HFFc6 (cell line): ENCODE measurements at places on chromosomes 12 and 14.

DNA sequence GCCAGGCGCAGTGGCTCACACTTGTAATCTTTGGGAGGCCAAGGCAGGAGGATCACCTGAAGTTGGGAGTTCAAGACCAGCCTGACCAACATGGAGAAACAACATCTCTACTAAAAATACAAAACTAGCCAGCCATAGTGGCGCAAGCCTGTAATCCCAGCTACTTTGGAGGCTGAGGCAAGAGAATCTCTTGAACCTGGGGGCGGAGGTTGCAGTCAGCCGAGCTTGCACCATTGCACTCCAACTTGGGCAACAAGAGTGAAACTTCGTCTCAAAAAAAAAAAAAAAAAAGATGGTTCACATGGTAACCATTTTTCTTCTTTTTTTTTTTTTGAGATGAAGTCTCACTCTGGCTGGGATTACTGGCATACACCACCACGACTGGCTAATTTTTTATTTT is 35.3 kb downstream of the SLC2A14 start:
- no peak overlapping the region for H3K27ac ChIP-seq
- H3K36me3 ChIP-seq = no peaks in the 10 kb centered on the region
- H3K4me3 ChIP-seq = no peak overlapping the region
- peaks cover 5% of the 10 kb centered on the region for H3K27me3 ChIP-seq
- peaks cover 8% of the 10 kb centered on the region for H3K4me1 ChIP-seq
- no peak for DNase-seq

DNA sequence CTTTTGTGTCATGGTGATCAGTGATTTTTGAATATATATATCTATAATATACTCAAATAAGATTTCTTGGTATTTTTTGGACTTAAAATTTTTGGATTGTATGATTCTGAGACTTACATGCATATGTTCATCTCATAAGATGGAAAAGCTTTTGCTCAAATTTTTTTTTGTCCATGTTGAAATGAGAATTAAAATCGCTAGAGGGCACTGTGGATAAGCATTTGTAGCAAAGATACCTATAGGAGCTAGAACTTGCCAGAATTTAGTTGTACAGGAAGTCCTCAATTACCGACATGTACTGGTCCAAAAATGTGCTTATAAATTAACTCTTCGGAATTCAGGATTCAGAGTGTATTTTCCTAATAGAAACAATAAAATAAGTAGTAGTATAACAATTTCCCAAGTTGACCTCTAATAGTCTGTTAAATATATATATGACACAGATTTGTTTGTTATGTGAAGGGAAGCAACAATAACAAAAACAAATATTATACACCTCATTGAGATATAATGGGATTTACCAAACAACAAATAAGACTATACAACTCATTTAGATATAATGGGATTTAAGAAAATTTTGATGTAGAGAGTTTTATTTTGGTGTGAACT is 179.6 kb downstream of the TMEM117 start:
- peak; percentile 42 for DNase-seq
- H3K27ac ChIP-seq = no peak overlapping the region
- no peak overlapping the region for H3K4me3 ChIP-seq
- no peaks in the 10 kb centered on the region; the same call in 1 of the 2 replicates for H3K27me3 ChIP-seq
- H3K4me1 ChIP-seq = no peaks in the 10 kb centered on the region
- no peaks in the 10 kb centered on the region for H3K36me3 ChIP-seq

DNA sequence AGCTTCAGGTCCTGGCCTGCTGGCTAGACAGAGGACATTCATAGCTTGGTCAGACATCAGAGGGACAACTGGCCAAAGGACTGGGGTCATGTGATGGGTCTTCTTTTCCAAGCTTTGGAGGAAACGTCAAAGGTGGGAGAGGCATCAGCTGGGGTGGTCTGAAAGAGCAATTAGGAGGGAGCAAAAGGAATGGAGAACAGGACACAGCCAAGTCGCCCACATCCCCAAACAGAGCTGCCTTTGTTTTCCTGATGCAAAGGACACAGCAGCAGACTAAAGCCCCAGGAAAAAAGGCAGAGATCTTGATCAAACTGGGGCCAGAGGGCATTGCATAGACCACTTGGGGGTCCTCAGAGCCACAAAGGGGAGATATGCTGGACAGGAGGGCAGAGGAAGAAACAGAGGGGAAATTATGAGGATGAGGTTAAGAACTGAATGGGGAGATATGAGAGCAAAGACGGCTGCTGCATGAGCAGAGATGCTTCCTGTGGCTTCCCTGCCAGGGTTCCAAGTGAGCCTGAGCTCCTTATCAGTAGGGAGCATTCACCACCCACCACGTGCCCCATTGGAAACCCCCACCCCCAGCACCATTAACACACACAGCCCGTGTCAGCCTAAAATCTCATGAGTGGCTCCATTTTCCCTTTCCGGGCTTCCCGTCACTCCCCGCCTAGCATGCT is 62.4 kb downstream of the ANO2 start:
- DNase-seq = no peak
- no peaks in the 10 kb centered on the region for H3K4me1 ChIP-seq
- no peaks in the 10 kb centered on the region for H3K36me3 ChIP-seq

DNA sequence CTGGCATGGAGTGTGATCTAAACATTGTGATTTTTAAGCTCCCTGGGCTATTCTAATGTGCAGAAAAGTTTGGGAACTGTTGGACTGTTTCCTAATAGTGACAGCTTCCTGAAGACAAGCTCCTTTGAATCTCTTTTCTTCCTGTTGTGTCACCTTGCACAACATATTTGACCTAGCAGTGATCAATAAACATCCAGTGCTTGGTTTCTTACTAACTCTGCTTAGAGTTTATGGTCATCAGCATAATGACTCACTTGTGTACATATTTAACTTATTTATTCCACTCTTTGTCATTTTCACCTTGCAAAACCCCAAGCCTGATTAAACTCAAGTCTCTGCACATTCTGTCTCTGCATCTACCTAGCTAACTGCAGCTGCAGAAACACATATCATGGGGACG is 27.3 kb upstream of the TBC1D30 start:
- H3K27me3 ChIP-seq = peaks cover 33% of the 10 kb centered on the region
- no peak overlapping the region for H3K4me3 ChIP-seq
- DNase-seq = no peak
- no peaks in the 10 kb centered on the region for H3K4me1 ChIP-seq
- H3K36me3 ChIP-seq = no peaks in the 10 kb centered on the region
- no peak overlapping the region for H3K27ac ChIP-seq

GRCh38 chr12:25328072-25328712 is 77.5 kb upstream of the KRAS start:
- no peaks in the 10 kb centered on the region for H3K36me3 ChIP-seq
- H3K27me3 ChIP-seq = peaks cover 13% of the 10 kb centered on the region
- H3K4me3 ChIP-seq = no peak overlapping the region
- DNase-seq = peak; percentile 5

- H3K4me3 ChIP-seq = peak overlapping the region; percentile 38; the same call in 1 of the 2 replicates
- no peaks in the 10 kb centered on the region for H3K27me3 ChIP-seq
- DNase-seq = peak; percentile 79
- H3K36me3 ChIP-seq = no peaks in the 10 kb centered on the region
- H3K27ac ChIP-seq = no peak overlapping the region
These were observed 231.2 kb downstream of the AKAP6 start for GRCh38 chr14:32560209-32560857.

- no peaks in the 10 kb centered on the region; the same call in none of the 2 replicates for H3K27me3 ChIP-seq
- H3K4me1 ChIP-seq = no peaks in the 10 kb centered on the region
- DNase-seq = peak; percentile 47
- no peak overlapping the region for H3K27ac ChIP-seq
- no peak overlapping the region for H3K4me3 ChIP-seq
These were observed 25.9 kb upstream of the GTF2A1 start for GRCh38 chr14:81246461-81247270.

DNA sequence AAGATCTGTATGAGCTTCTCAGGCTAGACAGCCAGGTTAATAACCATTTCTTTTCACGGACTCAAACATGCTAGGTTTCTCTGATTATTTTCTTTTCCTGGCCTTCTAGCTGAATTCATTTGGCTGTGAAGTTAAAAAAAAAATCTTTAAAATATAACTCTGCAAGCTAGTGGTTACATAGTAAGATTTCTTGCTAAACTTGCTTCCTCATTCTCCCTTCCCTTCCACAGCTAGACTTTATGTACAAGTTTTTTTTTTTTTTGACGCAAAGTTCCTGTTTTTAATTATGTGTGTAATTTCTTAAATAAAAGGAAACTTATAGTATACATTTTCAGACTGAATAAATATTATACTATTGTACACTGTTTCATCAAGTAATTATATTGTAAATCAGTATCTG is 145.4 kb downstream of the TMTC2 start:
- DNase-seq = no peak
- no peaks in the 10 kb centered on the region for H3K27me3 ChIP-seq
- no peaks in the 10 kb centered on the region; the same call in 1 of the 2 replicates for H3K4me1 ChIP-seq
- no peaks in the 10 kb centered on the region for H3K36me3 ChIP-seq
- H3K27ac ChIP-seq = no peak overlapping the region
- H3K4me3 ChIP-seq = no peak overlapping the region

DNA sequence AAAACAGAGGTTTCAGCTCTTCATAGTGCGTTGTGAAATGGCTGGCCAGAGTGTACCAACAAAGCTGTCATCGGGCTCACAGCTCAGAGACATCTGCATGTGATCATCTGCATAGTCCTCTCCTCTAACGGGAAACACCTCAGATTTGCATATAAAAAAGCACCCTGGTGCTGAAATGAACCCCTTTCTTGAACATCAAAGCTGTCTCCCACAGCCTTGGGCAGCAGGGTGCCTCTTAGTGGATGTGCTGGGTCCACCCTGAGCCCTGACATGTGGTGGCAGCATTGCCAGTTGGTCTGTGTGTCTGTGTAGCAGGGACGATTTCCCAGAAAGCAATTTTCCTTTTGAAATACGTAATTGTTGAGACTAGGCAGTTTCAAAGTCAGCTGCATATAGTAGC is 14.3 kb upstream of the PAPLN start:
- peaks cover 33% of the 10 kb centered on the region for H3K36me3 ChIP-seq
- H3K27ac ChIP-seq = no peak overlapping the region
- H3K27me3 ChIP-seq = no peaks in the 10 kb centered on the region
- no peak overlapping the region for H3K4me3 ChIP-seq
- peaks cover 38% of the 10 kb centered on the region for H3K4me1 ChIP-seq

DNA sequence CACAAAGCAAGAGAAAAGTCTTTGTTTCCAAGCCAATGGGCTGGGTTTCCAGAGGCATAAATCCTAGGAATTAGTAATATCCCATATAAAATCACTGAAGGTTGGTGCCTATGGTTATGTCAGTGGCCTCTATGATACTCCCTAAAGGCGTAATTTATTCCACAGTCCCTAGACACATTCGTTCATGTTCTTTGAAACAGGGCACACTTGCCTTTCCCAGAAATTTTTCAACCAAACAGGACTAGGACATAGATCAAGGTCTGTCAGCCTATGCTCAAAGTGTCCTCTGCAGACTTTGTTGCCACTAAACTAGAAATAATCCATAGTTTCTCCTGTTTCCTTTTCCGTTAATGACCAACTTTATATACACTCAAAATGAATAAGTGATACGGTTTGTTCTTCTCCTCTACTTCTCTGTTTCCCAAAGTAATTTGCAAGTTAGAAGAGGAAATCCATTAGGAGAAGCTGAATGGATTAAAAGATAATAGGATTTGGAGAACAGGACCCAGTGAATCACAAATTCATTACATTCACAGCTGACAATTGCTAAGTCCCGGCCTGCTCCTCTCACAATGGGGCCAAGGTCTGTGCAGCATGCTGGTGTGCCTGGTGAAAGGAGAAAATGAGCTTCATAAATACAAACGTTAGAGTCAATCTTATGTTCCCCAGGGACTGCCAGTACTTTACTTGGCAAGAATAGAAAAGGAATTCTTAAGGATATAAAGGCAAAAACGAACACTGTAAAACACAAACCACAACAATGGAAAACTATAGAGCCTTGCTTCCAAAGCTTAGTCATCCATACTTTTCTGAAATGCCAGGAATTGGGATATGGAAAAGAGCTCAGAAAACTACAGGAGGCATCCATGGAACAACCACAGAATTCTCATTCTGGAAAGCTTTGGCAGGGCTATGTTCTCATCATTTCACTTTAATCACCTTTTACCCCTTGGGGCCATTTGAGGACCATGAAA is 966.2 kb downstream of the NRXN3 start:
- H3K4me1 ChIP-seq = no peaks in the 10 kb centered on the region
- DNase-seq = no peak
- no peak overlapping the region for H3K27ac ChIP-seq
- no peak overlapping the region for H3K4me3 ChIP-seq

DNA sequence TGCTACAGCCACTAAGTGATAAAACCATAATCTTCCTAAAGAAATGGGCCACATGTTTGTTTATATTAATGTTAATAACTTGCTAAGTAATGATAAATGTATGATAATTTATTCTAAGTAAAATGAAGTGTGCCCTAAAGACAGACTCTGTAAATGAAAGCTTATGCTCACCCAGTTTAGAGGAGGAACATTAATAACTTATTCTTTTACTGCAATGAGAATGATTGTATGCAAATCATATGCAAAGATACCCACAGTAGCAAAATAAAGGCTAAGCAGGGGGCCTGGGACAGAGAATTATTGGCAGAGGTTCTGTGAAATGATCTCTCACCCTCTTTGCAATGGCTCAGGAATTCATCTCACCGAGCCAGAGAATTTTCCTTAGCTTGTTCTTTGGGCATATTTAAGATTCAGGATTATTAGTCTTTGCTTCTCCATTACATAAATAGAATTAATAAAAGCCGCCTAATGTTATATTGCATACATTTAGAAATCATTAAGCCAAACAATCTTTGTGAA is 75.9 kb downstream of the TMEM132D start:
- H3K4me3 ChIP-seq = no peak overlapping the region
- H3K36me3 ChIP-seq = peaks cover 3% of the 10 kb centered on the region; the same call in 1 of the 2 replicates
- H3K4me1 ChIP-seq = no peaks in the 10 kb centered on the region

DNA sequence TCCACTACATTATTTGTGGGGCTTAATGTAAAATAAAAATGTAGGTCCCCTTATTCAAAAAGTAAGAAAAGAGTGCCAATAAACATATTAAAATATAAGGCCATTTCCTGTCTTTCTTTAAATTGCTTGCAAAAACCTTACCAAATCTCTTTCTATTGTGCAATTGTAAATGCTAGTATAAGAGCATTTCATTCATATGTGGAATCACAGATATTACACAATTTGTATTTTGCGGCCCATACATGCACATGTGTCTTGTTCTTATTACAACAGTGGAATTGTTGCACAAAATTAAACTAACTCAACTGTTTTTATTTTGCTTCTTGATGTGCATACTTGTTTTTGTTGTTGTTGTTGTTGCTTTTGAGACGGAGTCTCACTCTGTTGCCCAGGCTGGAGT is 20.1 kb upstream of the CRADD start:
- no peaks in the 10 kb centered on the region for H3K36me3 ChIP-seq
- H3K4me3 ChIP-seq = no peak overlapping the region
- DNase-seq = no peak
- H3K27ac ChIP-seq = no peak overlapping the region

GRCh38 chr12:117587631-117588287 is 226.3 kb upstream of the NOS1 start:
- H3K36me3 ChIP-seq = no peaks in the 10 kb centered on the region
- no peak for DNase-seq
- H3K4me1 ChIP-seq = no peaks in the 10 kb centered on the region
- no peak overlapping the region for H3K4me3 ChIP-seq
- H3K27ac ChIP-seq = no peak overlapping the region
